ENCODE measurements at places on chromosomes 16 and 17.

- DNase-seq, result no peak
These were observed 55.1 kb upstream of the CLEC3A start for GRCh38 chr16:77967054-77967904.

DNA sequence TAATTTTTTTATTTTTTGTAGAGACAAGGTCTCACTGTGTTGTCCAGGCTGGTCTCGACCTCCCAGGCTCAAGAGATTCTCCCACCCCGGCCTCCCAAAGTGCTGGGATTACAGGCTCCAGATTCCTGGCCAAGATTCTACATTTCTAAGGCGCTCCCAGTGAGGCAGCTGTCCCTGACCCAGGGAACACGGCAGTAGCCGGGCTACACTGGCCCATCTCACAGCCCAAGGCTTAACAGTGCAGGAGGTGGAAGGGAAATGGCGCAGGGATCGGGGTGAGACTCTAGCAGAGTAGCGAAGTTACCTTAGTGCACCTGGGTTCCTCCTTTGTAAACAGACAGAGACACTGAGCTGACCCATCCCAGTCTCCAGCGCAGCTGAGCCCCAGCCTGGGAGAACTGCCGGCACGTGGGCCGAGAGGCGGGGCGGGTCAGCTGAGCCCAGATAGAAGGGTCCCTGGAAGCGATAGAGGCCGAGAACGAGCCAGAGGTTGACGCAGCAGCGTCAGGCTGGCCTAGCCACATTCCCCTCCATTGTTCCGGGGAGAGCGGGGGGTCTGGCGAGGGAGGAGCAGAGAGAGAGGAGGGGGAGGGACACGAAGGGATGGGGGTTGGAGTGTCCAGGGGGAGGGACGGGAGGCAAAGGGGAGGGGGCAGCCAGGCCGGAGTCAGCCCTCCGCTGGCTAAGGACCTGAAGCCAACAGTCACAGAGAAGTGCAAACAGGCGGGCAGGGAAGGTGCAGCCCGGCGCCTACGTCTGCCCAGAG is 2.5 kb downstream of the CARHSP1 start:
- DNase-seq, result no peak

GRCh38 chr16:53745086-53745485 is 41.1 kb downstream of the FTO start:
- DNase-seq, result no peak

DNA sequence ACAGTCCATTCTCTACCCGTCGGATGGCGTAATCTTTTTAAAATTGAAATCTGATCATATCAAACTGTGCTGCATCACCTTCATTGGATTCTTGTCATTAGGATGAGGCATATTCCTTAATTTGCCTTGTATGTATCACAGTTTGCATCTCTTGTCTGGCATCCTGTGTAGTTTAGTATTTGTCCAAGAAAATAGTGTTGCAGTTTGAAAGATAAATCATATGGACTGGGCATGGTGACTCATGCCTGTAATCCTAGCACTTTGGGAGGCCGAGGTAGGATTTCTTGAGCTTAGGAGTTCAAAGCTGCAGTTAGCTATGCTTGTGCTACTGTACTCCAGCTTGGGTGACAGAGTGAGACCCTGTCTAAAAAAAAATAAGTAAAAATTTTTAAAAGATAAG is 5.8 kb upstream of the RSL1D1 start:
- DNase-seq, result no peak

- no peak for DNase-seq
These were observed 11.3 kb upstream of the RBFOX3 start for GRCh38 chr17:79622122-79622601.

DNA sequence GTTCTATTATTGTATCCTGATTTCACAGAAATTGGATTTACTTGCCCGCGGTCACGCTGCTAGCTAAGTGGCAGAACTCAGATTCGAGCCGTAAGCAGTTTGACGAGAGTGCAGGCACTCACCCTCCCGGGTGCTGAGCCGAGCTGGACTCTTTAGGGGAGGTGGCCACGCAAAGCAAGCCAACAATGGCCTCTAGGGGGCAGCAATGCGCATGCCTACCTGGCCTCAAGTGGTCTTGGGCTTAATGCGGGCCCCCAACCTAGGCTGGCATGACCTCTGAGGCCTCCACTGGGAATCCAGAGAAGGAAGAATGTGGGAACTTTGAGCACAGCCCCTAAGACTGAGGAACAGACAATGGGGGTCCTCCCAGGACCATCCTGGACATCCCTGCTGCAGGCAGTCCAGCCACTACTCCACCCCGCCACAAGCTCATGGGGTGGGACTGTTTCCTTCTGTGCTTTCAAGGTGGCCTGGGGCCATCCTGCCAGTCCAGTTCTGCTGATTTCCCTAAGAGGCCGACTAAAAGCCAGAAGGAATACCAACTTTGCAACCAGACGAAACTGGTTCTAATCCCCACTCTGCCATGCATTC is 276.5 kb downstream of the XYLT1 start:
- DNase-seq, result peak; percentile 59

- no peak for DNase-seq
These were observed 60.6 kb downstream of the C17orf67 start for GRCh38 chr17:56773124-56773523.

- no peak for DNase-seq
These were observed 138.2 kb downstream of the CMIP start for GRCh38 chr16:81582655-81583441.

DNA sequence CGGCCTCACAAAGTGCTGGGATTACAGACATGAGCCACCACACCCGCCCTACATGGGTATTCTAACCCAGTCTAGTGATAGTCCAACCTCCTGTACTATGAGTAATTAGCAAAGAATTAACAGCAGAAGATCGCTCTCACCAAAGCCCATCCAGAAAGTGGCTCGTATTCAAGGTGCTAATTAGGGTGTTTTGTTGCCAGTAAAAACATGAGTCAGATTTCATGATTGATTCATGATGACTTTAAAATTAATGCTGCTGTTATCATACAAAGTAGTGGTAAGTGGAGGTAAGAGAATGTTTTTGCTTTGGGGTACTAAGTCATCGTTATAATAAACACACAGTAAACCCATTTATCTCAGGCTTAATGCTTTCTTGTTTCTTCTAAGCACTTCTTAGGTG is 428.8 kb downstream of the WWOX start:
- DNase-seq, result no peak
